HFFc6 (cell line): ENCODE measurements at places on chromosomes 3 and 15. TPM values are rescaled to one million over a fixed set of nuclear protein-coding genes. Genes with fewer than 3 reads are reported as not detected.

RAB6B gene
- 1.7 to 6.9 TPM (median 5.9 TPM) in 3 replicates for total RNA-seq

PLA2G4D gene
- total RNA-seq, result not detected in 3 replicates

CCRL2 gene
- not detected in 3 replicates for total RNA-seq

ISG20 gene
- 1.5 and 2.1 TPM in 2 replicates for total RNA-seq

GXYLT2 gene
- 2.6 to 4.4 TPM (median 3.8 TPM) in 3 replicates for total RNA-seq

FGF12 gene
- total RNA-seq, result not detected in 2 replicates

PGBD4 gene
- total RNA-seq, result 1.6 to 2.6 TPM (median 2.3 TPM) in 3 replicates

RPUSD3 gene
- total RNA-seq, result 35.4 to 38.9 TPM (median 38.7 TPM) in 3 replicates

TGM4 gene
- not detected in 3 replicates for total RNA-seq

TRIM42 gene
- not detected in 3 replicates for total RNA-seq

IL20RB gene
- 0.91 to 1.3 TPM (median 1.3 TPM) in 3 replicates for total RNA-seq
